ENCODE measurements at places on chromosomes 6 and 20. TPM values are rescaled to one million over a fixed set of nuclear protein-coding genes. Genes with fewer than 3 reads are reported as not detected.

PROKR2 gene
- not detected for total RNA-seq

FAXC gene
- total RNA-seq = 6.6 TPM

OTOR gene
- total RNA-seq = not detected

BPIFB4 gene
- total RNA-seq = not detected

HLA-DMA gene
- 27.7 TPM for total RNA-seq

RIPK1 gene
- total RNA-seq = 27.0 TPM

PRR18 gene
- not detected for total RNA-seq

SLC35F1 gene
- 2.7 TPM for total RNA-seq

DNMT3B gene
- total RNA-seq = 1.2 TPM

TRIM10 gene
- total RNA-seq = not detected

GRCh38 chr6:124535746-124536145, 426.5 kb upstream of the RNF217 start:
- H3K27me3 ChIP-seq = no peaks in the 10 kb centered on the region
- H3K4me3 ChIP-seq = no peak overlapping the region
- DNase-seq = no peak

GRCh38 chr6:22819209-22819608, 249.8 kb downstream of the HDGFL1 start:
- H3K27ac ChIP-seq = no peak overlapping the region
- H3K36me3 ChIP-seq = no peaks in the 10 kb centered on the region
- H3K4me3 ChIP-seq = no peak overlapping the region
- H3K27me3 ChIP-seq = peaks cover 4% of the 10 kb centered on the region
- H3K4me1 ChIP-seq = no peaks in the 10 kb centered on the region

DNA sequence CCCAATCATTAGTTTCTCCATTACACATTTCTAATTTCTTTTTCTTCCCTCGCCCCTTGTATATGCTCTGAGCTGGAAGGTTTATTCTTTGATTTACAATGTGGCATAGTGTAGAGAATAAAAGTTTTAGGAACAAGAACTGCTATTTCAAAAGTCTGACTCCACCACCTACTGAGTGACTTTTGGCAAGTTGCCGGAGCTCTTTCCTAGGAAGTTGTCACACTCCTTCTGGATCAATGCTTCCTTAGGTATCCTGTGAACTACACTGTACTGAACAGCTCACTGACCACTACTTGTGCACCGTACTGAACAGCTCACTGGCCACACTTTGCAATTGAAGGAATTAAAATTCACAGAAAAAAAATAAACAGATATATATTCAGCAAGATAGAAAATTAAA, 458.2 kb downstream of the FRK start:
- H3K4me1 ChIP-seq = no peaks in the 10 kb centered on the region
- no peak overlapping the region for H3K27ac ChIP-seq
- H3K27me3 ChIP-seq = no peaks in the 10 kb centered on the region
- H3K4me3 ChIP-seq = no peak overlapping the region

GRCh38 chr6:129672341-129672682, 37.7 kb downstream of the ARHGAP18 start:
- H3K27ac ChIP-seq = peak overlapping the region; percentile 76
- peaks cover 43% of the 10 kb centered on the region for H3K4me1 ChIP-seq
- no peaks in the 10 kb centered on the region for H3K36me3 ChIP-seq
- no peaks in the 10 kb centered on the region for H3K27me3 ChIP-seq

- H3K36me3 ChIP-seq = no peaks in the 10 kb centered on the region
- H3K27ac ChIP-seq = no peak overlapping the region
- no peak for DNase-seq
Observed at GRCh38 chr6:136786658-136787057, 5.6 kb downstream of the MAP3K5 start.

DNA sequence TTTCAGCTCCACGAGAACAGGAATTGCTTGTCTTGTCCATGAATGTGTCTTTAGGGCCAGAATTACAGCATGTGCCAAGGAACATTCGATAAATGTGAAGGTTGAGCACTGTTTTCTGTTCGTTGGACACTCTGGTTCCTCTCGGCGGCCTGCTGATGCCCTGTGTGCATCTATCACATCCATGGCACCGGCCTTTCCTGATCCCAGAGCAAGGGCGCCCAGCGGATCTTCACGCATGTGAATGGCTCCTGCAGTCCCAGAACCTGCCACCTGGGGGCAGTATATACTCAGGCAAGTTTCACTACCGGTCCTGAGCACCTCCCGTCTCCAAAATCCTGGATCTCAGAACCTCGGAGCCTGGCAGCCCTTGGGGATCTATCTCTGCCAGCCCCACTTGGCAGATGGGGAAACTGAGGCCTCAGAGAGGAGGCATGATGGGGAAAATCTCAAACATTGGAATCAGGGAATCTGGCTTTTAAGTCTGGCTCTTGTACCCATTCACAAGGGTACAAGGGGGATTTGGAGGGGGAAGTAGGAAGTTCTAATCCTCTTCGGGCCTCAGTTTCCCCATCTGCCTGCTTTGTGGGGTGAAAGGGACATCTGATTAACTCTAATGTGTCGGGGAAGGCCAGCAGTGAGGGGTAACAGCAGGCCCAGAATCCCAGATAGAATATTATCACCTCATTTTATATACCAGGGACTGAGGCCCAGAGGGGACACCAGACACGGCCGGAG, 4.3 kb upstream of the CEBPB start:
- H3K27me3 ChIP-seq = no peaks in the 10 kb centered on the region
- H3K36me3 ChIP-seq = no peaks in the 10 kb centered on the region
- DNase-seq = peak; percentile 93
- H3K4me3 ChIP-seq = no peak overlapping the region

DNA sequence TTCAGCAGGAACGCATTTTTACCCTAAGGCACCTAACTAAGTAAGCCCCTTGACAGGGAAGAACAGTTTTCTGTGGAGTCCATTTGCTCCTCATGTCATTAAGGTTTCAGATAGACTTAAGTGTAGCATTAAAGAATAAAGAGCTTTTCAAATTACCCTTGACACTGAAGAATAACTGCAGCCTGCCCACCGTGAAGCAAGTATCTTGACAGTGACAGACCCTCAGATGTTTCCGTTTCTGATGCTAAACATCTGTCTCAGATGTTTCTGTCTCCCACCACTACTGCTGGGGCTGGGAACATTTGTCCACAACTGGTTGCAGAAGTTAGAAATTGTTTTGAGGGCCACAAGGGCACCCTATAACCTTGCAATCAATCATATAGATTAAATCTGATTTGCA, 50.0 kb downstream of the SNAP25 start:
- DNase-seq = no peak
- H3K36me3 ChIP-seq = no peaks in the 10 kb centered on the region
- H3K4me1 ChIP-seq = no peaks in the 10 kb centered on the region
- H3K4me3 ChIP-seq = no peak overlapping the region
- no peak overlapping the region for H3K27ac ChIP-seq

- no peaks in the 10 kb centered on the region for H3K27me3 ChIP-seq
- H3K4me3 ChIP-seq = no peak overlapping the region
- no peaks in the 10 kb centered on the region for H3K36me3 ChIP-seq
- no peak overlapping the region for H3K27ac ChIP-seq
Observed at GRCh38 chr6:128600397-128600951, 80.1 kb upstream of the PTPRK start.

- DNase-seq = no peak
- no peak overlapping the region for H3K4me3 ChIP-seq
- H3K27ac ChIP-seq = no peak overlapping the region
- H3K27me3 ChIP-seq = no peaks in the 10 kb centered on the region
Observed at GRCh38 chr20:62412194-62413024, 5.3 kb upstream of the CABLES2 start.

DNA sequence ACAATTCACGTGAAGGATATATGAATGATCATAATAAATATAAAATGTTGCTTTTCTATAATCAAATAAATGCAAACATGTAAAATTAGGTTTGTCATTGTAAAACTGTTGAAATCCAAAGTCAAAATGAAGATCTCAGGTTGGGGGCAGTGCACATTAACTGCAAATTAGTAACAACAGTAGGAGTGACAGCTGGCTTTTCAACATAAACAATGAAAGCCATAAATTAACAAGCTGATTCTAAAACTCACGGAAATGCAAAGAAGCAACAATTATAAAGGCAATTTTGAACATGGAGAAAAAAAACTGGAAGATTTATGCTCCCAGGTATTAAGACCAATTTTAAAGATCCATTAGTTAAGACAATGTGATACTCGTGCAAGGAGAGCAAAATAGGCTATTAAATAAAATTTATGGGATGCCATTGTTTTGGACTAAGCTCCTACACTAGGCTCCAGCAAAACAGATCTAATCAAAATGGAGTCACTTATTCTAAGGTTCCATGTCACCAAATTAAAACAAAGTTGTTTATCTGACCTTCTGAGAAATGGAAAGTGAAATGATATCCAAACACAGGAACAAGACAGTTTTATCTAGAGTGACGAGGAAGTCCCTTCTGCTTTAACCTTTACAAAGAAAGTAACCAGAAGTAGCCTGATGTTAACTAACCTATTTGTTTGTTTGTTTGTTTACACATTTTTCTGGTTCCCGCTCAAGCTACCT, 770.8 kb downstream of the EPHA7 start:
- H3K36me3 ChIP-seq = no peaks in the 10 kb centered on the region
- DNase-seq = no peak
- H3K27ac ChIP-seq = no peak overlapping the region
- H3K4me3 ChIP-seq = no peak overlapping the region
- H3K27me3 ChIP-seq = no peaks in the 10 kb centered on the region

- no peaks in the 10 kb centered on the region for H3K27me3 ChIP-seq
- no peak for DNase-seq
- H3K36me3 ChIP-seq = no peaks in the 10 kb centered on the region
- peak overlapping the region; percentile 97 for H3K27ac ChIP-seq
- H3K4me3 ChIP-seq = peak overlapping the region; percentile 91
Observed at GRCh38 chr6:37170273-37171200, 585 bp downstream of the PIM1 start.

DNA sequence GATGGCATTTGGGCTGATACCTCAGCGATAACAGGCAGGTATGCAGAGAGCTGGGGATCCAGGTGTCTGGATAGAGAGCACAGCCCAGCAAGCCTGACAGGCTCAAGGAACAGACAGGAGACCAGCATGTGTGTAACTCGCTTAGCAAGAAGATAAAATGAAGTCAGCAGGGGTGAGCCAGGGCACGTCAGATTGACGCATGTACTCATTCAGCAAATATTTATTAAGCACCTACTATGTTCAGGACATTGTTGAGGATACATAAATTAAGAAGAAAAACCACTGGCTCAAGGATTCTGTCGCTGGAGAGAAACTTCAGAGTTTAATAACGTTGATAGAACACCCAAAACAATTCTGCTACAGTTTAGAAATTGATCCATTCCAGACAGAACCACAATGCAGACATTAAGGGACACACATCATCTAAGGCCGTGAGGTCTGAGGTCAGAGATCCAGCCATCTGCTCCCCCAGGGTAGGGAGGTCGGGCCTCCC, 1.0 kb upstream of the DUSP22 start:
- H3K27ac ChIP-seq = peak overlapping the region; percentile 97
- H3K36me3 ChIP-seq = no peaks in the 10 kb centered on the region
- no peak for DNase-seq
- no peaks in the 10 kb centered on the region for H3K27me3 ChIP-seq
- peak overlapping the region; percentile 72 for H3K4me3 ChIP-seq
- peaks cover 30% of the 10 kb centered on the region for H3K4me1 ChIP-seq

DNA sequence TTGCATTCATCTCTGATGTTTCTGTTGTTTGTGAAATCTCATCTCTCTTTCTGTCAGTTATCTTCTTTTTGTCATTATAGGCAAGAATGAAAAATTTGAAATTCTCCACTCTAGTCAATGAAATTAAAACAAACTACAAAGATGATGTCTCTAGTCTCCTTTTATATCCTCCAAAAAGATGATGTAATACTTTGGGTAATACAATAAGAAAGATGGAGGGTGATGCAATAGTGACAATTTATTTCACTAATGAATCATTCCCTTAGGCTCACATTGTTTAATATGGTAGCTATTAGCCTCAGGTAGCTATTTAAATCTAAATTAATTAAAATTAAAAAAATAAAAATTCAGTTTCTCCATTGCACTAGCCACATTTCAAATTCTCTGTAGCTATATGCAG, 145.4 kb downstream of the UST start:
- H3K27me3 ChIP-seq = no peaks in the 10 kb centered on the region
- no peaks in the 10 kb centered on the region for H3K36me3 ChIP-seq
- H3K27ac ChIP-seq = no peak overlapping the region
- no peak overlapping the region for H3K4me3 ChIP-seq
- no peak for DNase-seq
- H3K4me1 ChIP-seq = peaks cover 7% of the 10 kb centered on the region

DNA sequence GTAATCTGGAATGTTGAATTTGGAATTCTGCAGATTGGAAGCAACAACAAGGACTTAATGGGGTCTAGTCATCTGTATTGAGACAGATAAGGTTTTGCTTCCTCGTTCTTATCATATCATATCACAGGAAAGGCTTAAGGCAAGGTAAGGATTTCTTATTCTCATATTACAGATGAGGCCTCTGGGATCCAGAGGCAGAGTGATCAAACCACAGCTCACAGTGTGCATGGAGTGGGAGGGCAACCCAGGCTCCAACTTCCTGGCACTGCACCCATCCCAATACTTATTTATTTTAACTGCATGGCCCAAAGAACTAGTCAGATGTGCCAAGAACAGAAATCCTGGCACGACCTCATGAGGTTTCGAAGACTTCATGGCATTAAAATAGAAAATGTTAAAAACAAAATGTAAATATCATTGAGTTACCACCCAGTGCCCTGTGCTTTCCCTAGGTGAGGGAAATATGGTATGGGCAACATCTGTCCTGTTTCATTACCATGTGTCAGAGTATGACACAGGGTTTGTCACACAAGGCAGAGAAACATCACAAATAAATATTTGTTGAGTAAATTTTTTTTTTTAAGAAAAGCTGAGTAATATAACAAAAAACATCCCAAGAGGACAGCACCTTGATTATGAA, 191.9 kb downstream of the ISM1 start:
- peaks cover 20% of the 10 kb centered on the region for H3K4me1 ChIP-seq
- H3K27ac ChIP-seq = no peak overlapping the region
- no peaks in the 10 kb centered on the region for H3K27me3 ChIP-seq
- H3K36me3 ChIP-seq = no peaks in the 10 kb centered on the region
- no peak overlapping the region for H3K4me3 ChIP-seq
- no peak for DNase-seq

GRCh38 chr6:159094444-159095252, 49.9 kb upstream of the TAGAP start:
- no peak overlapping the region for H3K27ac ChIP-seq
- H3K36me3 ChIP-seq = no peaks in the 10 kb centered on the region
- H3K4me1 ChIP-seq = no peaks in the 10 kb centered on the region

DNA sequence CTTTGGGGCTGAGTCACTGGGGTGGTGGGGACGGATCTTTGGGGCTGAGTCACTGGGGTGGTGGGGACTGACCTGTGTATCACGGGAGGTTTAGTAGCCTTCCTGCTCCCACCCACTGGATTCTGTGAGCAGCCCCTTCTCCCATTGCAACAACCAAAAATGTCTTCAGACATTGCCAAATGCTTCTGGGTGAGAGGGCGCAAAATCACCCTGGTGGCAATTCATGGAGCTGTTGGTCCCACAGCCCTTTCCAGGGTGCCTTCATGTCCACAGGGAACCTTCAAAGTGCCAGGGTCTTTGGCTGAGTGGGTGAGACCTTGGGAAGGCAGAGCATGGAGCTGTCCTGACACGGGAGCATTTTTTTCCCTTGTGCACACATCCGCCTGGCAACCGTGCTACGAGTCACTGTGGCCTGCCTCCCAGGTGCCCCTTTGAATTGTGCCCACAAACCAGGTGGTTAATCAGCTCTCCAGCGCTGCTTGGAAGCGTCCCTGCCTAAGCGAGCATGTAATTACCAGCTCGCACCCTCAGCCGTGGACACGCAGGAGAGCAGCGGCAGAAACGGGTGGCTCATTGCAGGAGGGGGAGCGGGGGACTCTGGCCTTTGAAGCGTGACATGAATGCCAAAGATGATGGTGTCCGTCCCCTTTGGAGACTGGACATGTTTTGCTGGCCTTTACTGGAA, 27.4 kb upstream of the APCDD1L start:
- peak; percentile 79 for DNase-seq
- no peaks in the 10 kb centered on the region for H3K27me3 ChIP-seq
- H3K4me3 ChIP-seq = no peak overlapping the region
- H3K4me1 ChIP-seq = no peaks in the 10 kb centered on the region
